ENCODE measurements at places on chromosomes 6 and 20.

GRCh38 chr6:53464483-53464882 lies 80.4 kb downstream of the GCLC start:
- no peak for DNase-seq

- DNase-seq, result no peak
Observed at GRCh38 chr6:134065706-134066105, 13.3 kb upstream of the SLC2A12 start.

- no peak for DNase-seq
Observed at GRCh38 chr20:48687117-48687800, 140.5 kb downstream of the PREX1 start.

DNA sequence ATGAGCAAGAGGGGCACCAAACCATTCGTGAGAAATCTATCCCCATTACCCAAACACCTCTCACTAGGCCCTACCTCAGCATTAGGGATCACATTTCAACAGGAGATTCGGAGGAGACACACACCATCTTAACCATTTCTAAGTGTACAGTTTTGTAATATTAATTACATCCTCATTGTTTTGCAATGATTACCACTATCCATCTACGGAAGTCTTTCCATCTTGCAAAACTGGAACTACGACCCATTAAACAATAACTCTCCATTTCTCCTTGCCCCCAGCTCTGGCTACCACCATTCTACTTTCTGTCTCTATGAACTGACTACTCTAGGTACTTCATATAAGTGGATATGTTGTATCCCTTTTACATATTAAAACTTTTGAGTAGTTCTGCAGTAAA lies 20.1 kb downstream of the ACOT13 start:
- DNase-seq, result no peak

- DNase-seq, result no peak
Observed at GRCh38 chr6:33592595-33593413, 12.7 kb upstream of the BAK1 start.

All from stimulated activated CD8-positive, alpha-beta memory T cell treated with anti-CD3 and anti-CD28 coated beads, Interleukin-12 subunit alpha, Interleukin-12 subunit beta, amount 100 ng/mL, for 1 hour (primary cell).